ENCODE measurements at places on chromosomes 6 and 20. TPM values are rescaled to one million over a fixed set of nuclear protein-coding genes. Genes with fewer than 3 reads are reported as not detected.

DNA sequence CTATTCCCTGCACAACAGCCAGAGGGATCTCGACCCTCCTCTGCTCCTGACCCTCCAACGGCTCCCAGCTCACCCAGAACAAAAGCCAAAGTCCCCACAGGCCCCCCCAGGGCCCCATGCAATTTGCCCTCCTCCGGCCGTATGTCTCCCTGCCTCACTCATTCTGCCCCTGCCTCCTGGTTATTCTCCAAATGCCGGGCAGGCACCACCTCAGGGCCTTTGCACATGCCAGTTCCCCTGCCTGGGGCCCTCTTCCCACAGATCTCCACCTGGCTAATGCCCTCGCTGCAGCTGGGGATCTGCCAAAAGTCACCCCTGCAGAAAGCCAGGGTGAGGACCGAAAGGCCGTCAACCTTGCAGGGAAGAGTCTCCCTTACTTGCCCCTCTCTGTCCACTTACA, 66.0 kb downstream of the GRM4 start:
- DNase-seq = no peak
- H3K4me1 ChIP-seq = no peaks in the 10 kb centered on the region
- H3K36me3 ChIP-seq = no peaks in the 10 kb centered on the region
- H3K4me3 ChIP-seq = no peak overlapping the region
- H3K27me3 ChIP-seq = peaks cover 14% of the 10 kb centered on the region

DNA sequence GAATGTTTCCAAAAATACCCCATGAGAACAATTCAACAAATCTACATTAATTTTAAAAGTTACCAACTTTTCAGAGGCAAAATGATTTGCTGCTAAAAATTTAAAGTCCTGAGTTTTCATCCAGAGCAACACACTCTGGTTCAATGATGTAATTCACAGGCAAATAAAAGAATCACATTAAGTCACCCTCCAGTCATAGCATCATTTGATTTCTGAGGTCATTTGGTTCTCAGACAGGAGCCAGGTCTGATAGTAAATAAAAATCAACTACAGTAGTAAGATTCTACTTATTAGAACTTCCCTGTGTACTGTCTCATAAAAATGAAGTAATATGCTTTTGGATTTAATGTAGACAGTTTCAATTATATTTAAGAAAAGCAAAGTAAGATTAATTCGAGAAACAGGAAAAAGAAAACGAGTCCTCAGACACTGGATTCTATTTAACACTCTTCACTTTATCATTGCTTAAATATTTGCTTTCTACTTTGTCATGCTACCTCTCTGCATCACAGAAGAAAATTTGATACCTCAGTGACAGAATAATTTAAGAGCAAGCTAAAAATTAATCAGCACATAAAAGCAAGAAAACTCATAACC, 25.8 kb downstream of the MAP7 start:
- no peak overlapping the region for H3K4me3 ChIP-seq
- H3K36me3 ChIP-seq = no peaks in the 10 kb centered on the region
- H3K4me1 ChIP-seq = peaks cover 8% of the 10 kb centered on the region
- no peak for DNase-seq

DNA sequence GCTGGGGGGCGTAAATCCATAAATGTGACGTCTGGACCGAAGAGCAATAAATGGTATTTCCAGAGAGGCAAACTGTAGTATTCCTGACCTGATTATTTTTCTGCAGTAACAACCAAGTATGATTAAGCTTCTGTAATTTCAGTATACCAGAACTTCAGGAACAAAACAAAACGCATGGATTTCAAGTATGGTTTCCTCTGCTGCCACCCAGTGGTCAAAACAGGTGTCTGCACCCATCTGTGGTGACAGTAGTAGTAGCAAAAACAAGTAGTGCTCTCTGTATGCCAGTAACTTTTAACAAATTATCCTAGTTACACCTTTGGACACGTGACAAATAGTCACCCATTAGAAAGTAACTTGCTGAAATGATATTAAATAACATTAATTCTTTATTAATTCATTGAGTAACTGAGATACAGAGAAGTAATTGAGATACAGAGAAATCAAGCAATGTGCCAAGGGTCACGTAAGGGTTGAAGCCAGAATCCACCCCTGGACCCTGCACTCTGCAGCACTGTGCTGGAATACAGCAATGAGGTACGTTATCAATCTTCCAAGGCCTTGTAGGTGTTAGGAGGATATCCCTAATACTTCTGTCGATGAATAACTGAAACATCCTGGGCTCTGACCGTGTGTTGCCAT, 7.9 kb downstream of the CALHM4 start:
- H3K4me3 ChIP-seq = no peak overlapping the region
- H3K4me1 ChIP-seq = peaks cover 6% of the 10 kb centered on the region
- no peaks in the 10 kb centered on the region for H3K27me3 ChIP-seq
- no peak overlapping the region for H3K27ac ChIP-seq
- no peaks in the 10 kb centered on the region for H3K36me3 ChIP-seq

DNA sequence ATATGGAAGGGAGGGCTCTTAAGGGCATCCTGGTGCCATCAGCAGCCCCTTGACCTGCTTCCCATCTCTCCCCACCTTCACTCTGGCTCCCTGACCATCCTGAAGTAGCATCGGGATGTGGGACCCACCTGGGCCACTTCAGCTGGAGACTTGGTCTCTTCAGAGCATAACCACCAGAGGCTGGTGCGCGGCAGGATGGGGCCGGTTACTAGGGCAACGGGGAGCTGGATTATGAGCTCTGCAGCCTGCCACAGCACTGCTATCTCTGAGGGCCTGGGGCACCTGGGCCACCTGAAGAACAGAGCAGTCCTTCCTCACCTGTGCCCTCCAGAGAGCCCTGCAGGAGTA, 79.7 kb downstream of the SYNJ2 start:
- H3K4me1 ChIP-seq = peaks cover 12% of the 10 kb centered on the region

- H3K27me3 ChIP-seq = no peaks in the 10 kb centered on the region
- peaks cover 9% of the 10 kb centered on the region for H3K4me1 ChIP-seq
- H3K4me3 ChIP-seq = no peak overlapping the region
- no peak overlapping the region for H3K27ac ChIP-seq
- H3K36me3 ChIP-seq = no peaks in the 10 kb centered on the region
Observed at GRCh38 chr6:11976489-11976888, 35.6 kb upstream of the HIVEP1 start.

GRCh38 chr6:13116155-13116554, 212.2 kb downstream of the TBC1D7 start:
- no peak overlapping the region for H3K27ac ChIP-seq
- H3K36me3 ChIP-seq = no peaks in the 10 kb centered on the region
- no peak for DNase-seq
- no peaks in the 10 kb centered on the region for H3K4me1 ChIP-seq
- H3K27me3 ChIP-seq = peaks cover 86% of the 10 kb centered on the region

DNA sequence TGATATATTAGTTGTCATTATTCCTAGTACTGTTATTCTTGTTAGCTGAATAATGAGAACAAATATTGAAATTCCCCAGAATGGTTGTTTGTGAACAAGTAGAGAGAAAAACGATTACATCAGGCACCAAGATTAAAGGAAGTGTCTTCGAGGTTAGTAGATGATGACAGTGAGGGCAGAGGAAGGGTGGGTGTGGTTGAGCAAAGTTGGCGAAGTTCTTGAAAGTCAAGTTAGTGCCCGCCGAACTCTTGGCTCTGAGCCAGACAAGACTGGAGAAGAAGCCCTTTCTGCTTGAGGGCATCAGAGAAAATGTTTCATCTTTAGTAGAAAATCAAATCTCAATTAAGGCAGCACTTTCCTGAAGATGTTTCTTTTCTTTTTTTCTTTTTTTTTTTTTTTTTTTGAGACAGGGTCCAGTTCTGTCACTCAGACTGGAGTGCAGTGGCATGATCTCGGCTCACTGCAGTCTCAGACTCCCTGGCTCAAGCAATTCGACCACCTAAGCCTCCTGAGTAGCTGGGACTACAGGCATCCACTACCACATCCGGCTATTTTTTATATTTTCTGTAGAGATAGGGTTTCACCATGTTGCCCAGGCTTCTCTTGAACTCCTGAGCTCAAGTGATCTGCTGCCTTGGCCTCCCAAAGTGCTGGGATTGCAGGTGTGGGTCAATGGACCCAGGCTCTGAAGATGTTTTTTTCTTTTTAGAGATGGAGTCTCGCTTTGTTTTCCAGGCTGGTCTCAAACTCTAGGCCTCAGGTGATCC, 77.1 kb downstream of the SGK1 start:
- H3K4me1 ChIP-seq = peaks cover 16% of the 10 kb centered on the region
- no peaks in the 10 kb centered on the region for H3K27me3 ChIP-seq
- no peaks in the 10 kb centered on the region for H3K36me3 ChIP-seq
- no peak overlapping the region for H3K27ac ChIP-seq

- H3K27me3 ChIP-seq = no peaks in the 10 kb centered on the region
- H3K36me3 ChIP-seq = peaks cover 36% of the 10 kb centered on the region
- H3K27ac ChIP-seq = no peak overlapping the region
Observed at GRCh38 chr6:3135668-3136291, 17.3 kb downstream of the BPHL start.

DNA sequence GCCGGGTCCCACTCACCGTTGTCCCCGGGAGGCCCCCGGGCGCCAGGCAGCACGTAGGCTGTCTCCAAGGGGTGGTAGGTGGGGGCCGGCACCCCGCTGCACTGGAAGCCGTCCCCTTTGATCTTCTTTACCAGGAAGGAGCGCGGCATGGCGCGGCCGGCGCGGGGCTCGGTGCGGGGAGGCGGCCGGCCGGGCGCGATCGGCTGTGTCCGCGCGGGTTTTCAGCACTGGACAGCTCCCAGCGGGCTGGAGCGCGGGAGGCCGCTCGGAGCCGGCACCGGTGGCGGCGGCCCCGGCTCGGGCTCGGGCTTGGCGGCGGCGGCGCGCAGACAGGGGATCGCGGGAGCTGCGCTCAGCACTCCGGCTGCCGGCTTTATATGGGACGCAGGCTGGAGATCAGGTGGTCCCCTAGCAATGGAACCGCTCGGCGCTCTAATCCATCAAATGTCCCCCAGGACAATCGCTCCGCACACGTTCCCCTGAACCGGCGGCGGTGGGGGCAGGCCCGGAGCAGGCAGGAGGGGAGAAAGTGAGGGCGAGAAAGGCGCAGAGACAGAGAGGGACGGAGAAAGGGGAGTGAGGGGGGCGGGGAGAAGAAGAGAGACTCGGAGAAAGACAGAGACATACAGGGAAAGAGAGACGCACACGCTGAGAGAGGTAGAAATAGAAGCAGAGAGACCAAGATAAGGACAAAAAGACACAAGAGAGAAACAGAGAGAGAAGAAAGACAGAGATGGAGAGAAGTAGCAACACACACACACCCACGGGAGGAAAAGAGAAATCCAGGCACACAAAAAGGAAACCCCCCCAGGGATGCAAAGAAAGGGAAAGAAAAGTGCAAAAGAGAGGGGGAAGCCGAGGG, at the start of gene SCRT2:
TSS of gene SCRT2 (minus strand) at position 350 of the 862 bp plus-strand sequence. CDS start at position 149, 201 bp downstream.
- DNase-seq = peak; percentile 64
- peaks cover 89% of the 10 kb centered on the region for H3K27me3 ChIP-seq
- no peaks in the 10 kb centered on the region for H3K36me3 ChIP-seq
- H3K4me1 ChIP-seq = no peaks in the 10 kb centered on the region
- no peak within 1 kb of the TSS for H3K4me3 ChIP-seq

GRCh38 chr6:99369533-99369932, 20.1 kb upstream of the FAXC start:
- no peak for DNase-seq
- H3K27ac ChIP-seq = no peak overlapping the region
- H3K4me3 ChIP-seq = no peak overlapping the region
- no peaks in the 10 kb centered on the region for H3K36me3 ChIP-seq
- H3K27me3 ChIP-seq = no peaks in the 10 kb centered on the region
- no peaks in the 10 kb centered on the region for H3K4me1 ChIP-seq

- no peak for DNase-seq
- H3K36me3 ChIP-seq = no peaks in the 10 kb centered on the region
- H3K27me3 ChIP-seq = peaks cover 10% of the 10 kb centered on the region
- H3K27ac ChIP-seq = no peak overlapping the region
- H3K4me1 ChIP-seq = no peaks in the 10 kb centered on the region
Observed at GRCh38 chr6:93621442-93621841, 202.1 kb upstream of the EPHA7 start.

GRCh38 chr6:121064345-121064744, 269.9 kb downstream of the TBC1D32 start:
- H3K27me3 ChIP-seq = no peaks in the 10 kb centered on the region
- no peak for DNase-seq
- no peaks in the 10 kb centered on the region for H3K36me3 ChIP-seq
- H3K4me1 ChIP-seq = no peaks in the 10 kb centered on the region
- no peak overlapping the region for H3K27ac ChIP-seq
- H3K4me3 ChIP-seq = no peak overlapping the region

ATRN gene
- total RNA-seq = 34.7 TPM

HBS1L gene
- 97.0 TPM for total RNA-seq
